ENCODE measurements at places on chromosomes 3 and 15.

GRCh38 chr3:124360155-124360554 lies 368.2 kb upstream of the ROPN1 start:
- no peak for DNase-seq

GRCh38 chr3:119225121-119225520 lies 15.6 kb downstream of the B4GALT4 start:
- no peak for DNase-seq

GRCh38 chr15:66603301-66604179 lies 37.7 kb upstream of the LCTL start:
- DNase-seq: peak; percentile 83

DNA sequence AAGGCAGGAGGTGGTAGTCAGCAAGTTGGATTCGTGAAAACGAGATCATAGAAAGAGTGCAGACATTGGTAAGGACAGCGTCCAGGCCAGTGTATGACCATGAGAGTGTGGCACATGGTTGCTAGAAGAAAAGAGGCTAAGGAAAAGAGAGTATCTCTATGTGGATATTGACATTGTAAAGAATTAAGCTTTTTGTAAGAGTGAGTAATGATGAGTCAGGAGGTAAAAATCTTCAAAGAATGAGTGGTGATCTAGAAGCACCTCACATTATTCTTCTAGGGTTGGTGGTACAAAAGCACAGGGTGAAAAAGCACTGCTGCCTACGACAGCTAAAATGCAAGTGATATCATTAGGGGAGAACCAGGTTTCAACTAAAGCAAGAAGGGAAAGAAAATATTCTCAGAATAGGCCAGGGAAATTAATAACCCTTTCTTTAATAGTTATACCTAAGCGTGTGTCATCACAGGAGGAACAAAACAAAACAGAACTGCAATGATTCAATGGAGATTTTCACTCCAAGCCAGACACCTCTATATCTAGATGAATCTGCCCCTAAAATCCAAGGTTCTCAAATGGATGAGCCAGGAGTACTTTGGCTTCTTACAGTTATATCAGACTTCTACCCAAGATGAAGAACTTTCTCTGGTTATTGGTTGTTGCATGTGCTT lies 884.7 kb downstream of the NAALADL2 start:
- no peak for DNase-seq

GRCh38 chr3:147130461-147130860 lies 275.9 kb downstream of the ZIC4 start:
- no peak for DNase-seq

- DNase-seq: no peak
These were observed 22.5 kb downstream of the SLC6A6 start for GRCh38 chr3:14424711-14425580.

- no peak for DNase-seq
These were observed 5.2 kb downstream of the FOXB1 start for GRCh38 chr15:60009124-60009960.

DNA sequence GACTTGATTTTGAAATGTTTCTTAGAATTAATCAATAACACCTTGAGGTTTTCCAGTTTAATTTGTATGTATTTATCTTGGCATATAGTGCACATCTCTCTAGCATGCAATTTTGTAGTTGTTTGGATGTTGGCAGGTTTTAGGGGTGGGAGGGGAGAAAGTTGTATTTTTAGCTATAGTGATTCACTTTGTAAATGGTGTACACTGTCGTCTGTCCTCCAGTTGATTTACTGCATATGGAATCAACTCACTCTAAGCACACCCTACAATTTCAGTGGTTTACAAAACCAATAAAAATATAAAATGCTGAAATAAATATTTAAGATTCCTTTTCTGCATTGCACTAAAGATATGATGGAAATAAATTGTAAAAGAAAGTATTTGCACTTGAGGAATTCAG lies 199.1 kb downstream of the CDIN1 start:
- no peak for DNase-seq

DNA sequence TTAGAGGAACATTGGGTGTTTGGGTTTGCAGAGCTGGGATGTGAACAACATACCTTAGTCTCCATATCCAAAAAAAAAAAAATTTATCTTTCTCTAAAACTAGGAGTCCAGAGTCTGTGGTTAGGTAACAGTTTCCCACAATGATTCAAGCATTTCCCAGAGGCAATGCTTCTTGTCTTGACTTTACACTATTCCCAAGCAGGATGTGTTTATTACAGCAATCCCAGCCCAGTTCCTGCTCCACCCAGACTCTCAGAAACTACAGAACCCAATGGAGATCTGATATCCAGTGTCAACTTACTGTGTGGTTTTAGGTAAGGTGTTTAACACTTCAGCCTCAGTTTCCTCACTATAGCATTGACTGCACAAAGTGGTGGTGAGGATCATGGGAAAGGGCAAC lies 2.3 kb upstream of the C3orf62 start:
- no peak for DNase-seq

DNA sequence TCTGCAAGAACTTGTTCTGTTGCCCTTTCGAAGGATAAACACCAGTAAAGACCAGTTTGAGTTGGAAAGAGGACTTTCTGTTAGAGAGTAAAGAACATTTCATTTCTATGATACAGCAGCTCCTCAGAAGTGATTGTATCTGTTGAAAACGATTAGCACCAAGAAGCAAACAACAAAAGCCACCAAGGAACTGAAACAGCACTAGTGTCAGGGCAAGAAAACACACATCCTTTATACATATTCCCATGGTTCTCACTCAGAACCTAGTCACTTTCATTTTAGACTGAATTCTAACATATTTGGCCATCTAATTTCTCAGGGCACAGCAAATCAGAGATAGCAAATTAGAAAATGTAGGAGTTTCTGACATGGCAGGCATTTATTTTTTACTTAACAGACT lies 116.1 kb downstream of the ATP1B3 start:
- peak; percentile 27 for DNase-seq

Measured in OCI-LY7 (cell line).